ENCODE measurements at places on chromosomes 1 and 21.

GRCh38 chr1:207027206-207027777 is 5.3 kb downstream of the C1orf116 start:
- no peak for DNase-seq

DNA sequence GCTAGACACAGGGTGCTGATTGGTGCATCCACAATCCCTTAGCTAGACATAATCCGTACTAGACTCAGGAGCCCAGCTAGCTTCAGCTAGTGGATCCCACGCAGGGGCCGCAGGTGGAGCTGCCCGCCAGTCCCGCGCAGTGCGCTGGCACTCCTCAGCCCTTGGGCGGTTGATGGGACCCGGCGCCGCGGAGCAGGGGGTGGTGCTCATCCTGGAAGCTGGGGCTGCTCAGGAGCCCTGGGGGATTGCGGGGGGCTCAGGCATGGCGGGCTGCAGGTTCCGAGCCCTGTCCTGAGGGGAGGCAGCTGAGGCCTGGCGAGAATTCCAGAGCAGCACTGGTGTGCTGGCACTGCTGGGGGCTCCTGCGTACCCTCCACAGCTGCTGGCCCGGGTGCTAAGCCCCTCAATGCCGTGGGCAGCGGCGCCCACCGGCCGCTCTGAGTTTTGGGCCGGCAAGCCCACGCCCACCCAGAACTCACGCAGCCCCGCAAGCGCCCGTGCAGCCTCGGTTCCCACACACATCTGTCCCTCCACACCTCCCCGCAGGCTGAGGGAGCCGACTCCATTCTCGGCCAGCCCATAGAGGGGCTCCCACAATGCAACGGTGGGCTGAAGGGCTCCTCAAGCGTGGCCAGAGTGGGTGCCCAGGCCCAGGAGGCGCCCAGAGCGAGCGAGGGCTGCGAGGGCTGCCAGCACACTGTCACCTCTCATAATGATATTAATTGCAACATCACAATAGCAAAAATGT is 87.4 kb downstream of the CRB1 start:
- DNase-seq: no peak

- no peak for DNase-seq
Observed at GRCh38 chr1:156826630-156827029, 10.0 kb upstream of the SH2D2A start.

DNA sequence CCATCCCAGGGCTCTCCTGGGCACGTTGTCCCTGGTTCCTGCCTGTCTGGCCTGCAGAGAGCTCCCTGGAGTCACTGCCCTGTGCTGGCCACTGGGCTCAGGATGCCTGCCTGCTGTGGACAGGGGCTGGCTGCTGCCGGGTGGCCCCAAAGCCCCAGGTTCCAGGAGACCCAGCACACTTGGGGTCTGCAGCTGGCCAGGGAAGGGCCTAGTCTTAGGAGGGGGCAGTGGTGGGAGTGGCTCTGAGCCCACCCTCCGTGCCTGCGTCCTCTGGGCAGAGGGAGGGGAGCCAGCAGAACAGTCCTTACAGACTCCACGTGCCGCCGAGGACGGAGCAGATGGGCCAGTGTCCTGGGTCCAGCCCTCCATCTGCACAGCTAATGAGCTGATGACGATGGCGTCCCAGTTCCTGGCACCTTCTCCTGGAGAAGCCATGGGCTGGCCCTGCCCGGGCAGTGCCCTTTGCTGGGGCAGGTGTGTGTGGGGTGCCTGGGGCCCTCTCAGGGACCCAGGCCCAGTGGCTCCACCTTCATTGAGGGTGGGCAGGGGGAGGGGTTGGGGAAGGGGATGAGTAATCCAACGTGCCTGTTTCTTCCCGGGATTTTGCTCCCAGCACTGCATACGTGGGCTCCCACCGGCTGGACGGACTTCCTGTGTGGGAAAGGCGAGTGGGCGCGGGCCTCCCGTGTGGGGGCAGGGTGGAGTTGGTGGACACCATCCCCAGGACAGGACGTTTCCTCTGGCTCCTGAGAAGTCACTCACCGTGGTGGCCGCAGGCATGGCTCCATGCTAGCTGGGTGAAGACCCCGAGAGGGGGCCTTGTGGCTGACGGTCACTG is 6.8 kb upstream of the PLCH2 start:
- no peak for DNase-seq

- DNase-seq: no peak
Observed at GRCh38 chr1:205258719-205259118, 31.0 kb downstream of the TMCC2 start.

DNA sequence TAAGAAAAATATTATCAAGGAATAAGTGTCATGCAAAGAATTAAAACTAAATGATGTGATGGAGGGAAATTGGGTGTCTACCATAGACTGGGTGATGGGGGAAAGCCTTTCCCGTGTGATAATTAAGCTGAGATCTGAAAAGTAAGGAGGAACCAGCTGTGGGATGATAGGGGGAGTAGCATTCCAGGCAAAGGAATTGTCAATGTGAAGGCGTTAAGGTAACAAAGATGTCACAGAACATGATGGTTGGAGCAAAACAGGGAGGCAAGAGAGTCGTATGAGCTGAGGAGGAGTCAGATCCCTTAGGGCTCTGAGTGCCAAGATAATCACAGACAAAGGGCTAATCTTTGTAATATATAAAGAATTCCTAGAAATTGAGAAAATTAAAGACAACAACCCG is 170.1 kb downstream of the CDC7 start:
- DNase-seq: no peak

GRCh38 chr1:198754670-198755069 is 115.8 kb downstream of the PTPRC start:
- no peak for DNase-seq

DNA sequence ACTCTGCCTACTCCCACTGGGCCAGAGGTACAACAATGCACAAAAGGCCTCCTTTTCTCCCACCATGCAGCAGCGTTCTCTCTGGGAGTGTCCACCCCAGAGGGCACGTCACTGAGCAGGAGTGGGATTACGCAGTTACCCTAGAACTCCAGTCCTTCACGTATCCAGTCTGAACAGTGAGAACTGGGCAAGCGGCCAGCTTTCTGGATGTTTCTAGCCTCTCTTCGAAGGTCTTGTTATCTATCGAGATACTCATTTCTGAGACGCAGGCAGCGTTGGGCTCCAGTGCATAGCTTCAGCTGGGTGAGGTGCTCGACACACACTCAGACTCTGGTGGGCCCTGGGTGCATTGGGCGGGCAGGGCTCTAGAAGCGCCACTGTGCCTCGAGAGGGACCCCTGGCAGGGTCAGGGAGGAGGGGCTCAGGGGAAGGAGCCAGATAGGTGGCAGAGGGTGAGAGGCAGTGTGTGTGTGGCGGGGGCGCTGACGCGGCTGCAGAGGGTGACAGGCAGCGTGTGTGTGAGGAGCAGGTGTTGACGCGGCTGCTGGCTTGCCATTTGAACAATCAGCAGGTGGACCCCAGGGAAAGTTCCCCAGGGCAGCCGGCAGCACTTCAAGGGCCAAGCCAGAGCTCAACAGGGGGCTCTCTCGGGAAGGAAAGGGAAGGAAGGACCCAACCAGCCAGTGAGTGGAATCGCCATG is 27.9 kb downstream of the PRDM15 start:
- no peak for DNase-seq

GRCh38 chr1:172363852-172364251 is 56.6 kb upstream of the C1orf105 start:
- no peak for DNase-seq

DNA sequence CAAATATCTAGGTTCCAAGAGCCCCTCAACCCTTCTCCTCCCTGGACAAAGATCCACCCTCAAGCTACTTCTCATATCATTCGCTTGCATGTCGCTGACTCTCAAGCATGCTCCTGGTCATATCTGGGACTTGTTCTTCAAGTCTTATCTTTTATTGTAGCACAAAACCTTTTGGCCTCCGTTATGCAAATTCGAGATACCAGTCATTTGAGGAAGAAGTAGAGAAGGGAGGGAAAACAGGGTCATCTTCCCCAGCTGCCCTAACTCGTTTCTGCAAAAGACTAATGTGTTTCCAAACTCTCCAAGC is 63.8 kb upstream of the ETS2 start:
- no peak for DNase-seq

DNA sequence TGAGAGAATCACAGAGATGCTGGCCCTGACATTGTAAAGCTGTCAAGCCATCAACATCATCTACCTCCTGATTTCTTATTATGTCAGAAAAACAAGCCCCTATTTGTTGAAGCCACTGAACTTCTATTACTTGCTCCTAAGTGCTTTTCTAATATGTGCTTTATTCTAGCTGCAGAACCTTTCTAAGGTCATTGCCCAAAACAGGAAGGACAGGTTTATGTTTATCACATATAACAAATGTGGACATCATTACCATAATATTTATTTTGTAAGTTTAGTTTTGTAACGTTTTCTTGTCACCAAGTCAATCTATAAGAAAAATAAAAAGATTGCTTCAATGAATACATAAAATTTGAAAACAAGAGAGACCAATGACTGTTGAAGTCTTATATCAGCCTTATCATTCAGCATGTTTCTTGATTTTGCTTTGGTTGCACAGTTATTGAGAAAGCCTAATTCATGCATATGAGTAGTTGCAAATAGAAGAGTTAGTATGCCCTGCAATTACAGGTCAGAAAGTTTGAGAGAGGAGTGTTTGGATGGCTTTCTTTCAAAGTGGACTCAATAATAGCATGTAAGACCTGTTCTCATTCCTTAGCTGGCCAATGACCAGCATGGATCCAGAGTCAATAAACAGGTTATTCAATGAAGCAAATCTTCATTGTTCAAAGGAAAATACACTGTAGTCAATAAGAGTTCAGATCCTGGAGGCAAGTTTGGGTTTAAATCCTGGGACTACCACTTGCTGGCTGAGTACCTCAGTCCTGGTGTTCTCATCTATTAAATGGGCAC is 84.1 kb downstream of the MAB21L3 start:
- DNase-seq: no peak

DNA sequence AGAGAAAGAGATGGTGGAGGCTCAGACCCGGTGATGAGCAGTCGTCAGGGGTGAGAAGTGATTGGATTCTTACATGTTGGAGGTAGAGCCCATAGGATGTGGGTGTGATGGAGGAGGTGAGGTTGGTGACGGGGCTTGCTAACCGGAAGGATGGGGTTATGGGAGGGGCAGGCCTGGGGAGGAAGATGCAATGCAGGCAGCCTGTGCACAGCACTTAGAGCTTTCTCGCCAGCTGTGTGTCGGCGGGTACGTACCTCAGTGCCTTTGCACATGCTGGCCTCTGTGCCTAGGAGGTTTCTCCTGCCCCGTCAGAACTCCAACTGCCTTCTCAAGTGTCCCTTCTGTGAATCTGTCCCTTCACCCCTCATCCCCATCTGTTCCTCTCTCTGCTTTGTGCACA is 2.9 kb upstream of the BSND start:
- no peak for DNase-seq

DNA sequence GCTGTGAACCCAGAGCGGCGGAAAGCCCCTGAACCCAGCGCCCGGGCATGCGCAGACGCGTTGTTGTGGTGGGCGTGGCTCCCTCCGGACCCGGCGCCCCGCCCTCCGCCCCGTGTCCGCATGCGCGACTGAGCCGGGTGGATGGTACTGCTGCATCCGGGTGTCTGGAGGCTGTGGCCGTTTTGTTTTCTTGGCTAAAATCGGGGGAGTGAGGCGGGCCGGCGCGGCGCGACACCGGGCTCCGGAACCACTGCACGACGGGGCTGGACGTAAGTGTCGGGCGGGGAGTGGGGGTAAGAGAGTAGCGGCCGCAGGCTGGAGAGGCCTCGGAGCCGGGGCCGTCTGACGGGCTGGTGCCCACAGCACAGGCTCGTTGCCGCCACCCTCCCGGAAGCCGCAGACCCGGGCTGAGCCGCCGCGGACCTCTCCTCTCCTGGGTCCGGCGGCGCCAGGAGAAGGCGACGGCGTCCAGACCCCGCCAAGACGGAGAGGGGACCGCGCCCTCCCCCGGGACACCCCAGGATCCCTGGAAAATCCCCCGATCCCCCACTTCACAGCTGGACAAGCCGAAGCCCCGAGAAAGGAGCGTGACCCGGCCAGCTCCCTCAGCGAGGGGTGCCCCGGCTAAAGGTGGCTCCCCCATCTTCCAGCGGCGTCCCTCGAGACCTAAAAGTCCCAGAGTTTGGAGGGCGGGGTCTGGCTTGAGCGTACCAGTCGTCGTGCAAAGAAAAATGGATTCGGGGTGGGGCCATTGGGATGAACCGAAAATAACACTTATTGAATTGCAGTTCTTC is at the start of gene TMEM50A:
TMEM50A (plus strand) TSS at position 147 of the 794 bp plus-strand sequence. CDS start 2,153 bp downstream, outside the sequence.
- DNase-seq: peak; percentile 95

DNA sequence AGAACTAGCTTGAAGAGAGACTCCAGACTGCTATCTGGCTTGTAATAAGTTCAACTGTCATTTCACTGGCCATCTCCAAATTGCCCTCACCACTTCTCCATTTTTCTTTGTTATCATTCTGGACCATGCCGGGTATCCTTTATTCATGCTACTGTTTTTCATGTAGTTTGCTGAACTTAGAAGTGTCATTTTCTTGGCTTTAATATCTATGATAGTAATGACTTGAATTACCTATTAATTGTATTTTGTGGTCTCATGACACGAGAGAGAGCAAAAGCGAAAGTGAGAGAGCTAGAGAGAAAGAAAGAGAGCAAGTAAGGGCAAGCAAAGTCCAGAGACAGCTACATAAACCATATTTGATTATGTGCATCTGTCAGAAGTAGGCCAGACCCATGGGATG is 184.9 kb upstream of the ATP1B1 start:
- DNase-seq: no peak

- DNase-seq: no peak
Observed at GRCh38 chr1:182122913-182123260, 61.4 kb upstream of the ZNF648 start.

DNA sequence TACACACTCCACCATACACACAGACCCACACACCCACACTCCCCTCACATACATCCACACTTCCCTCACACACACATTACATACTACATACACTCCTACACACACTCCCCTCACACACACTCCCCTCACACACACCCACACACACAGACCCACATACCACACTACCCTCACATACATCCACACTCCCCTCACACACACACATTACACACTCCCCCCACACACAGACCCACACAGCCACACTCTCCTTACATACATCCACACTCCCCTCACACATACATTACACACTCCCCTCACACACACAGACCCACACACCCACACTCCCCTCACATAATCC is 32.6 kb upstream of the SELENON start:
- no peak for DNase-seq

DNA sequence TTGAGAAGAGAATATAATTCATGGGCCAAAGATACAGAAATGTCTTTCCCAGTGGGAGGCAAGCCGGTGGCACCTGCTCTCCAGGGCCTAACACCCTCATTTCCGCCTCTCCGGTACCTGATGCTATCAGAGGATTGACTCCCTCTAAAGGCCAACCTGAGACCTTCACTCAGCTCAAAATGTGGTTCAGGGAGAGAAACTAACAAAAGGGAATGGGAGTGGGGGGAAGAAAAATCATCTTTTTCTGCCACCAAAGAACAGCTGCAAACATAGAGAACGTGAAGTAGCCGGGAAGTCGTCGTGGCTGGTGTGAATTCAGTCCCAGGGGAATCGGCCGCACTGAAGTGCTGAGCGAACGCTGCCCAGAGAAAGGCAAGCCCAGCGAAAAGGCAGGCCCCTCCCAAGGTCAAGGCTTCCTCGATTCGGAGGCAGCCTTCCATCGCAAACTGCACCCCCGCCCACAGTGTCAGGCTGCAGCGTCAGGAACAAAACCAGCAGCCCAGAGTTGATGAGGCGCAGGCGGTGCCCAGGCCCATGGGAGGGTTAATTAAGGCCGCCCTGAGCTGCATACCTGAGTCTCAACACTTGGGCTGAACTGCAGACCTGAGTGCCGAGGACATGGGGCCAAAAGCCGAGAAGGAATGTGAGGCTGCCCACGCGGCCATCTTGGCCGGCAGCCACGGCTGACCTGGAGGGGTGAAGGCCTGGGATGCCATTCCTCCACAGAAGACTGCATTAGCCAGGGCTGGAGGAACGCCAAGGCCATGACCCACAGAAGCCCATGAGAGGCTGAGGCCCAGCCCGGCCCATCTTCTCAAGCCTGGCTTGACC is 160.2 kb downstream of the PSMG1 start:
- DNase-seq: peak; percentile 66

GRCh38 chr1:225539069-225539468 is 111.2 kb upstream of the LBR start:
- no peak for DNase-seq
